GM18507 (cell line): ENCODE measurements at places on chromosomes 1 and 21.

- no peak for DNase-seq
These were observed 41.7 kb downstream of the EYA3 start for GRCh38 chr1:28046716-28047115.

DNA sequence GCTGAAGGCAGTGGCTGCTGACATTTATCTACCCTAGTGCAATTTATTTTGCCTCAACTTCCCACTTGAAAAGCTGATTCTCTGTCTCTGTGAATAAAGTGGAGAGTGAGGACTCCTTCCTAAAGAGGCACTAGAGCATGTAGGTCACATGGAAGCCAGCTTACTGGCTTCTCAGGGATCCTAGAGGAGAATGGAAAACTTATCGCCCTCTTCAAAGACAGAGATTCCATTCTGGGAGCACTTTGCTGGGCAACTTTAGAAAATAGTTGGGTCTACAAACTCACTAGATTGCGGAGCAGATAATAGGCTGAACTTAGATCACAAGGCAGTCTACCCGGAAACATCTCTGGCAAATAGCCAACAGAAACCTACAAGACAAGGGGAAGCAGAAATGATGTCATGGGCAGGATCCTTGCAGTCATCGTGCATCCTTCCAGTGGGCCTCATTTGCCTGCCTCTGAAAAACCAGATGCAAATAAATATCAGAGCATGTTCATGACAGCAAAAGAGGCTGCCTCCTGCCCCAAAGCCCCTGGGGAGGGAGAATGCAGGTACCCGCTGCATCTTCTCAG is 104.8 kb upstream of the BARHL2 start:
- no peak for DNase-seq

DNA sequence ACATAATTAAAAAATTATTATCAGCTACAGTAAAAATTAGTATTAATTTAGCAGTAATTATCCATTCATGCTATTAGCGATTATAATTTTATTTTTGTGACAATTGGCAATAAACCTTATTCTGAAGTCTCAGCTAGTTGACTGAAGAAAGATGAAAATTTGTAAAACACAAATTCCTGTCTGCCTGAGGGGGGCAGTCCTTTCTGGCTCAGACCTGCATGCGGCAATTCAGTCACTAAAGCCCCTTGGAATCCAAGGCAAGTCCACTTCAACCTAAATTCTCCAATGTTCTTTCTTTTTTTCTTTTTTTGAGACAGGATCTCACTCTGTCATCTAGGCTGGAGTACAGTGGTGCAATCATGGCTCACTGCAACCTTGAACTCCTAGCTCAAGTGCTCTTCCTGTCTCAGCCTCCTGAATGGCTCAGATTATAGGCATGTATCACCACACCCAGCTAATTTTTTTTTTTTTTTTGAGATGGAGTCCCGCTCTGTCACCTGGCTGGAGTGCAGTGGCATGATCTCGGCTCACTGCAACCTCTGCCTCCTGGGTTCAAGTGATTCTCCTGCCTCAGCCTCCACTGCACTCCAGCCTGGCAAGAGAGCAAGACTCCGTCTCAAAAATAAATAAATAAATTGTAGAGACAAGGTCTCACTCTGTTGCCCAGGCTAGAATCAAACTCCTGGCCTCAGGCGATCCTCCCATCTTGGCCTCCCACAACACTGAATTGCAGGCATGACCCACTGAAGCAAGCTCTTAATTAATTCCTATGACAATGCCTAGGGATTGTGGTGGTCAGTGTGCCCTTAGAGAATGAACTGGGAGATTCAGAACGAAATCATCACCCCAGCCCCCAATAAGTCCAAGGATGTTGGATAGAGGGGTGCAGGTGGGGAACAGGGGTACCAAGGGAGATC is 24.2 kb upstream of the ITPKB start:
- DNase-seq = no peak

DNA sequence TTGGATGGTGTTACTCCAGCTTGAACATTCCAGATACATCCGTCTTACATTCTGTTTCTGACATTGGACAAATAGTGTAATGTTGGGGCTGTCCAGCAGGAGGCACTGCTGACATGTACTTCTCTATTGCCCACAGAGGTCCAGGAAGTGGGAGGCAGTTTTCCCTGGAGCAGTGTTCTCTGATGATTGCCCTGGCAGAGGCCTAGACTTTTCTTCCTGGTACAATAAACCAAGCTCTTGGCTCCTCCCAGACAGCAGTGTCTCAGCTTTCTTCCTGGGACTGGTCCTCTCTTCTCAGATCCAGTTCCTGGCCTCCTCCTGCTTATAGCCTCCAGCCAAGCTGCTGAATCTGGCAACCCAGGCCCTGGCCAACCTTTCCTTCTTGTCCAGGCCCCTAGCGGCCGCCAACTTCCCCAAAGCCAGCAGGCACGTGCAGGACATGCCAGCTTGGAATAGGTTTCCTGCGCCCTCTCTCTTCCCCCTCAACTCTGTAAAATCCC is 14.9 kb upstream of the IFNLR1 start:
- DNase-seq = no peak

DNA sequence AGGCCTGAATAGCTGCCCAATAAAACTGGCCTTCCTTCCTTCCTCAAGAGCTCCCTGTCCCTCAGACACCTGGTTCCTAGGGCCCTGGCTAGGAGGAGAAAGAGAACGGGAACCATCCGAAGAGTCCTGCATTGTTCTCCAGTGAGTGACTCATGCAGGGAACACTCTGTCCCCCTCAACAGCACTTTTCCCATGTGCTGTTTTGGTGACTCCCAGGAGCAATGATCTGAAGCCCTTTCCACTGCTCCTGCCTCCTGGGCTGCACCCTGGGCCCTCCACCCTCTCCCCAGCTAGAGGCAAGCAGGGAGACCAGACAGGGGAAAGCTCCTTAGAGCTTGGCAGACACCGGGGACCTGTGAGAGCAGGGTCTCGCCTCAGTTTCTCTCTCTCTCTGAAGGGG is 18.9 kb downstream of the TNNT2 start:
- no peak for DNase-seq

DNA sequence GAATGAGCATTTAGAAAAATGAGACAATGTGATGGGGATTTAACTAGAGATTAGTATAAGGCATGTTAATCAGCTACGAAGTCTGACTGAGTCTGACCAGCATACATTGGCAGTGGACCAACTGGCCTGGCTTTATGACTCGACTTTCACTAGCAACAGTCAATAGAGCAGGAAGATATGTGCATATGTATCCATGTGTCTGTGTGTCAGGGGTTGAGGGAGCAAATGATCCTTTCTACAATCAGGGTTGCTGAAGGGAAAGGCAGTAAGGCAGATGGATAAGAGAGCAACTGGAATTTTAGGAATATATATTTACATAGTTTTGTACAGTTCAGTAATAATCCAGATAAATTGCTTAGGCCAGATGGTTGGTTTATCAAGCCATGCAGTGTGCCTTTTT is 645.6 kb downstream of the PLA2G4A start:
- DNase-seq = no peak

DNA sequence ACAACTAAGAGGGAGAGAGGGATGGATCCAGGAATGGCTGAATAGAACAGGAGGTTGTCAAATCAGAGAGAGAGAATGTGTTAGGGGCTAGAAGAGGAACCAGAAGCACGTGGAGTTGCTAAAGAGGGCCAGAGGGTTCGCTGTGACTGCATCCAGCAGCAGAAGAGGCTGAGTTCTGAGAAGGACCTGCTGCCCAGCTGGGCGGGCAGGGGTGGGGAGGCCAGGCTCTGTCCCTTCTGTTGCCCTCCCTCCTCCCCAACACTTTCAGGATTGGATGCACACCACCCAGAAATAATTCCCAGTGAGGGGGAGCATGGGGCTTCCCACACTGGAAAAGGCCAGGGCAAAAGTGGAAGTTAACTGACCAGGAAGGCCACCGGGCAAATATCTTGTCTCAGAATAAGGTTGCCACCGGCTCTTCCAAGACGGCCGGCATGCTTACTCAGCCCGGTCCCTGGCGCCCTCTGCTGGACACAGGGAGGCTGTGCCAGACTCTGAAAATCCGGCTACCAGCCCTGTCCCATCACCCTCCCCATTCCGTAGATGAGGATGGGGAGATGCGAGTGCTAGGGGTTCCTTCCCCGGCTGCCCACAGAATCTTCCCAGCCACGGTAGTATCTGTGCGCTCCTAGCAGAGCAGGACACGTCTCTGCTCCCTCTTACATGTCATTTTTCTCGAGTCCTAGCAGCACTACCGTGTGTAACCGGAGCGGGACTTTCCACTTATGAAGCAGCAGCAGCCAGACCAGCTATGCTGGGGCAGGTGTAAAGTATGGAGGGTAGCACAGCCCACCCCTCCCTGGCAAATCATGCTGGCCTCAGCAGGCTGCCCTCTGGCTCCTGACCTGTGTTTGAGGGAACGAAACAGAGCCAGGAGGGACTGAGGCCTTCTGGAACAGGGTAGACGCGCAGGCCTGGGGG is 46.8 kb upstream of the A3GALT2 start:
- peak; percentile 73 for DNase-seq

- DNase-seq = no peak
These were observed 42.4 kb downstream of the GFI1 start for GRCh38 chr1:92444351-92444750.

GRCh38 chr1:167668108-167668507 is 38.1 kb downstream of the RCSD1 start:
- DNase-seq = no peak

DNA sequence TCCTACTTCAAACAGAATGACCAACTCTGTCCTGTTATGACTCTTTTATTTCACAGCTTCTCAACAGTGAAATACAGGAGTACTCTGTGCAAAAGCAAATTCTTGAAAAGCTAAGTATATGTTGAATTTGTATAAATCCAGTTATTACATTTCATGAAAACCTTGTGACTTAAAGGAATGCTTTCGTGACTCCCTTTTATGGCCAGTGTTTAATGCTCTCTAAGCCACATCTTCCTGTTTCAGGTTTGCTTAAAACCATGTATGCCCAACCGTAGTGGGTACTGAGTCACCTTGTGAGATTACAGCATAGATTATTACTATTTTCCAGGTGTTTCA is 40.2 kb upstream of the KIF1B start:
- no peak for DNase-seq

DNA sequence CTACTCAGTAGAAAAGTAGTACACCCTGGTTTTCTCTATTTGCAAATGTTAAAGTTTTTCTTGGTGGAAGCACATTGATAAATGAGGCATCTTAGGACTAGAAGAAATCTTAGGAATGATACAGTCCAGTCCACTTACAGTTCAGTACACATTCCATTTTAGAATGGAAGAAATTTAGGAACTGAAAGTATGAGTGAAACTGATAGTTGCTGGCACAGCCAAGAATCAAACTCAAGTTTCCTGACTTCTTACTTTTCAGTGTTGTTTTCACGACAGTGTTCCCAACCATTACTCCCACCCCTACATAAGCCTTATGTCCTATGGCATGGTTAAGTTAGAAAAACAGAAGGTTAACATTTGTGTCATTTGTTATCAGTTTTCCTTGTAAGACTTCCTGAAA is 258.5 kb downstream of the BACH1 start:
- no peak for DNase-seq

DNA sequence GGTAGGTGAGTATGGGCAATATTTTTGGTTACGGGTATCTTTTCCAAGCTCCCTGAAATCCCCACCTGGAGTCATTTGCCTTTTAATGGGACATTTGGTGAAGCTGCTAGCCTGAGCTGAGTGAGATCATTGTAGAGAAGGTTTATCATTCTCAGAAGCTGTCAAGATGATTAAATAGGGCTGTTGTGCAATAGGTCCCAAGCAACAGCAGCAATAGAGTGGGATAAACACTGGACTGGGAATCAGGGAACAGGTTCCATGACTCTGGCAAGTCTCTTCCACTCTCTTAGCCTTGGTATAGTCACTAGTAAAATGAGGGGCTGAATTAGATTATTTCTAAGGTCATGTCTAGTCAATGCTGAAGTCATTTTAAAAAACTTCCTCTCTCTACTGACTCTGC is 30.3 kb upstream of the FAM78B start:
- DNase-seq = no peak
